Caco-2 (cell line): ENCODE measurements at places on chromosomes 6 and 20.

GRCh38 chr6:98467902-98468301, 366.5 kb upstream of the POU3F2 start:
- DNase-seq: no peak

DNA sequence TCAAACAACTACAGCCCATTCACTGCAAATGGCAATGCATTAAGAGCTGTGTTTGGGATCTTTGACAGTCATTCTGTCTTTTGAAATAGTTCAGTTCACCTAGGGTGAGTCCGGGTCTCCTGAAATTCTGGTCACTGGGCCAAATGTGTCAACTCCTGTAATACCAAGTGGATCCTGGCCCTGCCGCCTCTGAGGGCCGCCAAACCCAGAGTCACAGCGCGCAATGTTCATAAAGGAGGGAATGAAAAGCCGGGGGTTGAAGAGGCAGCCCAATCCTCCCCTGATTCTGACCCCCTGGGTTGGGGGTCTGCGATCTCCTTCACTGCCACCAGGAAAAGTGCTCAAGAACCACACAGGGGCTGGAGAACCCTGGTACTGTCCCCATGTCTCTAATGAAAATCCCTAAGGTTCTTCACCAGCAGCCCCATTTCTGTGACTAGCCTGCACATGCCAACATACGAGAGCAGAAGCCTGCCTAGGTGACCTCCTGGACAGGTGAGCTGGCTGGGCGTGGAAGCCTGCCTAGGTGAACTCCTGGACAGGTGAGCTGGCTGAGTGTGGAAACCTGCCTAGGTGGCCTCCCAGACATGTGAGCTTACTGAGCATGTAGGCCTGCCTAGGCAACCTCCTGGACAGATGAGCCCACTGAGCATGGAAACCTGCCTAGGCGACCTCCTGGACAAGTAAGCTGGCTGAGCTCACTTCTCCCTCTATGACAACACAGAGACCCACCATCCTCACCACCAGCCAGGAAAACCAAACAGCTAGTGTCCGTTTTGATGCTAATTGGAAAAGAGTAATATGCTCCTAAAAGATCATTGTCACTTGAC, 16.1 kb upstream of the APMAP start:
- DNase-seq: peak; percentile 22

- no peak for DNase-seq
These were observed 613.3 kb upstream of the JAG1 start for GRCh38 chr20:11287126-11287525.

DNA sequence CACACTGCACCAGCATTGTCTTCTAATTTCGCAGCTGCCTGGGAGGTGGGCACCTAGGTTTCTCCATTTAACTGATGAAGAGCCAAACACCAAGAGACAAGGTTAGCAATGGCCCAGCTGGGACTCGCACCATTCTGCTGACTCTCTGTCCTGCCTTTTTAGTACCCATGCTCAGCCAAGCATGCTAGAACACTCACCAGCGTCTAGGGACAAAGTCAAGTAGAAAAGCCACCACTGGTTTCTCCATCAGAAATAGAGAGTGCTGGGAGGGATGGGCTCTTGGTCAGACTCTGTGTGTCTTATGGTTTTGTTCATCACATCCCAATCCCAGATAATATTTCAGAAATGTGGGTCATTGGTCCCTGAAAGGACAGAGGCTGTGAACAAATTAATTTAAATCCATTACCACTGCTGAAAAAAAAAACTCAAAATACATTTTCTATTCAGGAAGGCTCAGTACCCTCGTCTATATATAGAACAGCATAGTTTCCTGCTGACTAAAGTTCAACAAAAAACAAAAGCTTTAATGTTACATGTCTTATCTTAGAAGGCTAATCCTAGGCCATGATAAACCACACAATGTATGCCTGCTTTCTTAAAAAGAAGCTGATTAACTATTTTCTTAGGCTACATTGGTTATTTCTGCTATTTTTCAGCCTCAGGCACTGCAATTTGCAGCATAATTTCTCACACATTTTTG, 111.0 kb downstream of the TBC1D7 start:
- peak; percentile 25 for DNase-seq

DNA sequence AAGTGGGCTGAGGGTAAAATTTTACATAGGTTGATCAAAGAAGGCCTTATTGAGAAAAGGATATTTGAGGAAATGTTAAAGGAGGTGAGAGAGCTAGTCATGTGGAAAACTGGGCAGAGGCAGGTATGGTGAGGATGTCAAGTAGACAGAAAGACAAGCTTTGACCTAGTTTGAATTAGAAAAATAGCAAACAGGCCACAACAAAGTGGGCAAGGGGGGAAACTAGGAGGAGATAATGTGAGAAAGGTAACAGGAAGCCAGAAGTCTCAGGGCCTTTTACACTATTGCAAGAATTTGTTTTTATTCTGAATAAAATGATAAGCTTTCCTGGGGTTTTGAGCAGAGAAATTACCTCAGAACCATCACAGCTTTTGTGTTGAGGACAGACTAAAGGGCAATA, 115.7 kb downstream of the RWDD2A start:
- DNase-seq: no peak

- DNase-seq: no peak
These were observed 31.2 kb downstream of the SRSF3 start for GRCh38 chr6:36625158-36625919.

- DNase-seq: no peak
These were observed 563.0 kb upstream of the AGPAT4 start for GRCh38 chr6:161836643-161837448.

GRCh38 chr6:45532721-45533210, 155.0 kb upstream of the SUPT3H start:
- no peak for DNase-seq

DNA sequence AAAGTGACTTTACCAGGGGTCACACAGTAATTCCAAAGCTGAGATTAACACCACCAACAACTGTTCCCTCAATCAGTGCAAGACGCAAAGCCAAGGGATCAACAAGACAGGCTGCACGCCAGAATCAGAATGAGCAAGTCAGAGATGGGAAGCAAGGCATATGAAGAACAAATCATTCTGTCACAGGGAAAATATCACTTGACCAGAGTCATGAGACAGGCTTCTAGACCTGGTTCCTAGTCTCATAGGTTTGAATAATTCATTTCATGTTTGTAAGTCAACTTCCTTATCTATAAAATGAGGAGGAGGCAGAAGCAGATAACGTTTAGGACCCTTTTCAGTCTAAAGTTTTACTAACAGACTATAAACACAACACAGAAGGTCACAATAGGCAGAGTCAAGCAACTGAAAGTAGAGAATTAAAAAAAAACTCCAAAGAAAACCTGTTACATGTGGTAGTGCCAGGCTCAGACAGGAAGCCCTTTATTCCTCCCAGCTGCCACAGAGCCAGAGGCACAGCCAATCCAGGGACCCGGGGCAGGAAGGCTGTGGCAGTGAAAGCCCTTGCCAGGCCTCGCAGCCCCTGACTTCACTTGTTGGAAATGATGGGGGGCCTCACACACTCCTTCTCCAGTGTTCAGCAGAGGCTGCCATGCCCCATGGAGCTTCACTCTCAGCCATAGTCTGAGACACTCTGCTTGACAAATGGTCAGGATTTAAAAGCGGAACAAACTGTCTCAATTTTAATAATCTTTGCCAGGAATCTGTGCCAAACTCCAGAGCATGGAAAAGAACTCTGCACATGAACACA, 29.2 kb upstream of the DST start:
- no peak for DNase-seq

- DNase-seq: no peak
These were observed 44.5 kb downstream of the EDN1 start for GRCh38 chr6:12334526-12335130.

- DNase-seq: no peak
These were observed 8.5 kb downstream of the IGF2R start for GRCh38 chr6:159977255-159977903.

- no peak for DNase-seq
These were observed 310.1 kb downstream of the UTRN start for GRCh38 chr6:144595266-144595665.

GRCh38 chr6:34341481-34341971, 50.9 kb downstream of the NUDT3 start:
- no peak for DNase-seq

- DNase-seq: no peak
These were observed 310.6 kb upstream of the RSPO3 start for GRCh38 chr6:126807876-126808275.

GRCh38 chr20:50750145-50750671, 18.8 kb downstream of the PARD6B start:
- DNase-seq: peak; percentile 21

GRCh38 chr20:46400828-46401477, 5.5 kb downstream of the ELMO2 start:
- no peak for DNase-seq

- DNase-seq: no peak
These were observed 32.1 kb upstream of the AKAP12 start for GRCh38 chr6:151207674-151208073.

DNA sequence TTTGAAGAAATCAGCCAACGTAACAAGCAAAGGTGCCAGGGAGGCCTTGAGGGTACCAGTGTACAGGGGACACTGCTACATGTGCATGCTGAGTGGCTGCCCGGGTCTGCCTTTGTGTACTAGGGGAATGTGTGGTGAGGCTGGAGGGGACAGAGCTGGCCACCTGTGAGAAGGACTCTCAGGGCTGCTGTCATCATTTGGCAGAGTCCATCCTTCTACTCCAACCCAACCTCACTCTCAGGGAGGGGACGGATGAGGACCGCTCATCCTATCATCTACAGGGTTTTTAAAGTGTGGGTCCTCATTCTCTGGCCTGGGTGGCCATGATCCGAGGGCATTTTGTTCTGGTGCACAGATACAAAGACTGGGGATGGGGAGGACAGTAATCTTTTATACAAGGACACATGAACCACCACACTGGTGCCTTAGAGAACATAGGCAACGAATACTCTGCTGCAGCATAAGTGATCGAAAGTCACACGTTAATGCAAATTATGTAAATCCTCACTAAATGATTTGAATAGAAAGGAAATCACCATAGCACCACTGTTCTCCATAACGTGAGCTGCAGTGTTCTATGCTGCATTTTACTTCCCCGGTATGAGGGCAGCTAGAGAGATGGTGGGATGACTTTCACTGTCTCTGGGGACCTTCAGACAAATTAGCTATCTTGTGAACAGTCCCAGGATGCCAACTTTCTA, 181.4 kb downstream of the GMPR start:
- no peak for DNase-seq

DNA sequence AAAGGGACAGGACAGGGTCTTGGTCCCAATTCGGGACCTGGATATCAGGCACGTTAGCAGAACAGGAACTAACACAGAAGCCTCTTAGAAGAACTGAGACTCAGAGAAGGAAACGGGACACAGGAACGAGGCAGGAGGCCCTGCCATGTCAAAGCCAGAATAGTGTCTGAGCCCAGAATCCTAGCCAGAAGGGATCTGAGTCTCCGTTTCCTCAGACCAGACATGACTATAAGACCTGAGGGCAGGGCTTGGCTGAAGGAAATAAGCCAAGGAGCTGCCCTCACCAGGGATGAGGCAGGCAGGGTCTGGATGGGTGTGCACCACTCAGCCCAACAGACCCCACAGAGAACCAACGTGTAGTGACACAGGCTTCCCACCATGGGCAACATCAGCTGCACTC, 40.3 kb downstream of the TRERF1 start:
- DNase-seq: no peak

- no peak for DNase-seq
These were observed 47.9 kb upstream of the CCDC167 start for GRCh38 chr6:37547564-37548061.

GRCh38 chr20:5737966-5738365, 12.2 kb upstream of the SHLD1 start:
- no peak for DNase-seq

DNA sequence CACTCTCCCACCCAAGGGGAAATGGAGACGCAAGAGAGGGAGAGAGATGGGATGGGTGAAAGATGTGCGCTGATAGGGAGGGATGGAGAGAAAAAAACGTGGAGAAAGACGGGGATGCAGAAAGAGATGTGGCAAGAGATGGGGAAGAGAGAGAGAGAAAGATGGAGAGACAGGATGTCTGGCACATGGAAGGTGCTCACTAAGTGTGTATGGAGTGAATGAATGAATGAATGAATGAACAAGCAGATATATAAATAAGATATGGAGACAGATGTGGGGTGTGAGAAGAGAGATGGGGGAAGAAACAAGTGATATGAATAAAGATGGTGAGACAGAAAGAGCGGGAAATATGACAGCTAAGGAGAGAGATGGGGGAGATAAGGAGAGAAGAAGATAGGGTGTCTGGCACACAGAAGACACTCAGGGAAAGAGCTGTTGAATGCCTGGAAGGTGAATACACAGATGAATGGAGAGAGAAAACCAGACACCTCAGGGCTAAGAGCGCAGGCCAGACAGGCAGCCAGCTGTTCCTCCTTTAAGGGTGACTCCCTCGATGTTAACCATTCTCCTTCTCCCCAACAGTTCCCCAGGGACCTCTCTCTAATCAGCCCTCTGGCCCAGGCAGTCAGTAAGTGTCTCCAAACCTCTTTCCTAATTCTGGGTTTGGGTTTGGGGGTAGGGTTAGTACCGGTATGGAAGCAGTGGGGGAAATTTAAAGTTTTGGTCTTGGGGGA, 754 bp downstream of the TNF start:
- DNase-seq: no peak

- DNase-seq: no peak
These were observed 319.3 kb upstream of the CITED2 start for GRCh38 chr6:139693735-139694134.

GRCh38 chr20:58945965-58946631, 35.0 kb upstream of the NELFCD start:
- no peak for DNase-seq

DNA sequence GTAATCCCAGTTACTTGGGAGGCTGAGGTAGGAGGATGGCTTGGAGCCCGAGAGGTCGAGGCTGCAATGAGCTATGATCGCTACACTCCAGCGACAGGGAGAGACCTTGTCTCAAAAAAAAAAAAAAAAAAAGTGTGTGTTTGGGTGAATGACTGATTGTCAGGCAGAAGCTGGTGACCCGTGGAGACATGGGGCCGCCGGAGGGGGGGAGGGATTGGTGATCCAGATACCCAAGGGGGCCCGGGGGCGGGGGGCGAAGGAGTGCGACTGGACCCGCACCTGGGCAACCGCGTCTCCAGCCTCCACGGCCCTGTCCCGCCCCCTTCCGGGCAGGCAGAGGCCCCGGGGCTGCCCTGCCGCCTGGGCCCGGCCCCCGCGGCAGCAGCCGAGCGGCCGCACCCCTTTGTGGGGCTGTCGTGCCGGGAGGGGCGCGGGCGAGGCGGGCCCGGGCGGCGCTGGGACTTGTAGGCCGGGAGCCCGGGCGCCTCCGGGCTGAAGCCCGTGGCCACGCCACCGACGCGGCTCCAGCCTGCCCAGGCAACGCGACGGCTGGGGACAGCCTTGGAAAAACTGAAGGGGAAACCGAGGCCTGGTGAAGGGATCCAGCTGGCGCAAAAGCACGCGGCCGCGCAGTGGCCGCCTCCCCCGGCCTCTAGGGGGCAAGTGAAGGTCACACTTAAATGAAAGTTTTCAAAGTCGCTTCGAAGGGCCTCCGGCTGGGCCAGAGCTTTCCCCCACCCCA, 2.1 kb upstream of the RBM38 start:
- peak; percentile 98 for DNase-seq

GRCh38 chr20:34948030-34948429, 7.6 kb downstream of the GSS start:
- no peak for DNase-seq
